ENCODE measurements at places on chromosomes 2 and 18. TPM values are rescaled to one million over a fixed set of nuclear protein-coding genes. Genes with fewer than 3 reads are reported as not detected.

GRCh38 chr2:105371810-105372209 lies 27.0 kb downstream of the FHL2 start:
- DNase-seq, result no peak

The TRAK2 gene
- 86.6 TPM for total RNA-seq

The GPR17 gene
- not detected for total RNA-seq

- no peak for DNase-seq
Observed at GRCh38 chr2:38322224-38322914, 54.7 kb downstream of the ATL2 start.

The CFAP221 gene
- total RNA-seq, result 8.0 TPM

- DNase-seq, result no peak
Observed at GRCh38 chr2:37671816-37672103, 318 bp upstream of the CDC42EP3 start.

DNA sequence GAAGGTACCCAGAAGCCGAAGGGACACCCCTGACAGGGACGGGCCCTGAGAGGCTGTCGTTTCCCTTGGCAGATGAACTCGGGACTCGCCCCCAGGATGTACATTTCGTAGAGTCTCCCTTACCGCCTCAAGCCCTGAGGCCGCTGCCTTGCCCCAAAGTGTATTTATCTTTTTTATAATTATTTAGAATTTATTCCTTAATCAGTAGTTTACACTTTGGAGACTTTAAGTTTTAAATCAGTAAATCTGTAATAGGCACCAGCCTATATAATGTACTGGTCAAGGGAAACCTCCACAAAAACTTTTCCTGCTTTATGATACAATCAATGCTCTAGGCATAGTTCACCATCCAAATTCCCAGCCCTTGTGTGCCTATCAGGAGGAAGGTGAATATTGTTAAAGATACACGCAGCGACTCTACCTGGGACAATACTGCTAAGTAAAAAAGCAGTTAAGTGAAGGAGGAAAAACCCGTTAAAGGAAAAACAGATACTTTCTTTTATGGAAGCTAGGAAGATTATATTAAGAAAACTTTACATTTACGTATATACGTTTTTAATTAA lies 848 bp downstream of the VRK2 start:
- DNase-seq, result no peak

GRCh38 chr2:234463626-234464290 lies 33.1 kb downstream of the ARL4C start:
- no peak for DNase-seq

The DUSP19 gene
- total RNA-seq, result 5.9 TPM

- DNase-seq, result no peak
Observed at GRCh38 chr2:142983174-142983573, 105.7 kb downstream of the KYNU start.

- DNase-seq, result no peak
Observed at GRCh38 chr2:181465676-181466375, 8.6 kb downstream of the ITGA4 start.

- DNase-seq, result no peak
Observed at GRCh38 chr2:23436346-23437098, 51.5 kb downstream of the KLHL29 start.

GRCh38 chr2:174334781-174335251 lies at the start of gene SP9:
Gene SP9, plus strand, starts transcription at chr2:174334954. Its CDS starts 139 bp downstream, at chr2:174335093.
- no peak for DNase-seq

The SCN2A gene
- total RNA-seq, result 0.20 TPM

The GPR39 gene
- total RNA-seq, result 4.0 TPM

The ID2 gene
- total RNA-seq, result 241 TPM

- peak; percentile 42 for DNase-seq
Observed at GRCh38 chr2:1140389-1141003, 189.8 kb downstream of the SNTG2 start.

- DNase-seq, result no peak
Observed at GRCh38 chr2:46632349-46632748, 153.0 kb downstream of the TMEM247 start.

GRCh38 chr2:63189026-63189425 lies 138.4 kb downstream of the OTX1 start:
- DNase-seq, result no peak

GRCh38 chr18:45463451-45463850 lies 151.8 kb upstream of the SLC14A2 start:
- DNase-seq, result no peak

The DYNAP gene
- total RNA-seq, result not detected

GRCh38 chr2:46555011-46555410 lies 75.6 kb downstream of the TMEM247 start:
- no peak for DNase-seq

- DNase-seq, result no peak
Observed at GRCh38 chr2:223626716-223627115, 24.6 kb upstream of the SCG2 start.

- no peak for DNase-seq
Observed at GRCh38 chr2:101976891-101977290, 14.9 kb upstream of the IL1R2 start.

GRCh38 chr18:62339106-62339988 lies 14.2 kb downstream of the TNFRSF11A start:
- DNase-seq, result no peak

GRCh38 chr2:44663471-44664073 lies 277.9 kb upstream of the SIX3 start:
- no peak for DNase-seq

- DNase-seq, result peak; percentile 96
Observed at GRCh38 chr2:98869870-98870269, 66.2 kb downstream of the CRACDL start.

DNA sequence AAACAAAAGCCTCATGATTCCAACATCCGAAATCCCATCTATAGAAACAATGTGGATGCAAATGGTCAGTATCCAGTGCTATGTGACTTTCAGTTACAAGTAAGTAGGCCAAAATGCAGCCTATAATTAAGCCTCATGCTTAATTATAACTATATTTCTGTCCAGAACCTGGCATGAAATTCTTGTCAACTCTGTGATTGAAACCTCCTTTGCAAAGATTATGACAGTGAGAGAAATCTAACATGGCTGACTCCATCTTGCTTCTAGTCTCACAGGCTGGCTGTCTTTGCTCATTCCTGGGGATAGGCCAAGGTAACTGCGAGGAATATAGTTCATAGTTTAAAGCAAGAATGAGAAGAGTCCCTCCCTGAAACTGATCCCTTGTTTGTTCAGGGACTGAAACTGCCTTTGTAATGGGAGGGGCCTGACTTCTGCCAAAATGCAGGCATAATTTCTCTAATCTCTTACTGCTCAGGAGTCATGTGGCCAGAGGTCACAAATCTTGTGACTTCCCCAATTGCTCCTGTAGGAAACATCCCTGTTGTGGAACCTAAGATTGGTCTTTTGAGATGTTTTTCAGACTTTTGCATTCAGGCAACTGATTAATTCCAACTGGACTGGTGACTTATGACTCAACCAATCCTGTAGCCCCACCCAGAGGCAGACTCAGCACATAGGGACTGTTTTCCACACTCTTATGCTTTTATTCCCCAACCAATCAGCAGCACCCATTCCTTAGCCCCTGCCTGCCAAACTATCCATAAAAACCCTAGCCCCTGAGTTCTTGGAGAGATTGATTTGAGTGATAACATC lies 84.5 kb upstream of the TLK1 start:
- DNase-seq, result no peak

DNA sequence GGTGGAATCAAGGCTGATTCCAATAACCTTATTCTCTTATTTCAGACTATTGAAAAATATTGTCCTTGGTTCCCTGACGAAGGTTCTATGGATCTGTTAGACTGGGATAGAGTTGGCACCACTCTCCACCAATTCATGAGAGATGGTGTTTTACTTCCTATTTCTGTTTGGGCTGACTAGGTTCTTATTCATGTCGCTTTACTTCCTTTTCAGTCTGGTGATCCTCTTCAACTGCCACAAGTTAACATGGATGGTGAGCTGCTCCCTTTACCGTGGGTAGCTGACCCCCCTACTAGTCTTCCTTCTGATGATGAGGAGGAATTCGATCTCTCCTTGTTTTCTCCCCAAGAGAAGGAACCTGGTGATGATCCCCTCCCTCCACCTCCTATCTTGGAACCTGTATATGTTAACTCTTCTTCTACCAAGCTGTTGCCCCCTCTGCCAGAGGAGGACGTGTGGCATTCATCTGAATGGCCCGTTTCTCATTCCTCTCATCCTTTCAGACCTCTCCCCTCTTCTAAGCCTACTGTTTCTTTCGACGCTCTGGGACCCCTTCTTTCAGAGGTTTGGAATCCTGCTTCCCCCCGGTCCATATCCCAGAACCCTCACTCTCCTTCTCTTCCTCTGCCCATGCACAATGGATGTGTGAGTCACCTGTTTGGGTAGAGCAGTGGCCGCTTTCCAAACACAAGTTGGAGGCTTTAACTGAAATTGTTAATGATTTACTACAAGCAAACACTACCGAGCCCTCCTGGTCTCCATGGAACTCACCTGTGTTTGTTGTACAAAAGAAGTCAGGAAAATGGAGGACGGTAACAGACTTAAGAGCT lies 13.5 kb upstream of the CNOT11 start:
- DNase-seq, result no peak

- DNase-seq, result no peak
Observed at GRCh38 chr2:232342635-232343565, 35.7 kb upstream of the ALPP start.

DNA sequence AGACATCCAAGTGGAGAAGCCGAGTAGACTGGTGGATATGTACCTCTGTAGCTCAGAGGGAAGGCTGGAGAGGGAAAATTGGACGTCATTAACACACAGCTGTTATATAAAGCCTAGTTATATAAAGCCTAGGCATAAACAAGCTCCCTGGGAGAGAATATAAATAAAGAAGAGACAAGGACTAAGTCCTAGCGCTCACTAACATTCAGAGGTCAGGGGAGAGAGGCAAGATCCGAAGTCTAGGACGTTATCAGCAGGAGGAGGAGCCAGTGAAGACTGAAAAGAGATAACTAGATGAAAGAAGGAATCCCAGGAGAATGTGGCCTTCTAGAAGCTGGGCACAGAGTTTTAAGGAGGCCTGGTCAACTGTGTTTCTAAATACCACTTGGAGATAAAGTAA lies 55.3 kb downstream of the NOL10 start:
- DNase-seq, result no peak

The MYO7B gene
- not detected for total RNA-seq

DNA sequence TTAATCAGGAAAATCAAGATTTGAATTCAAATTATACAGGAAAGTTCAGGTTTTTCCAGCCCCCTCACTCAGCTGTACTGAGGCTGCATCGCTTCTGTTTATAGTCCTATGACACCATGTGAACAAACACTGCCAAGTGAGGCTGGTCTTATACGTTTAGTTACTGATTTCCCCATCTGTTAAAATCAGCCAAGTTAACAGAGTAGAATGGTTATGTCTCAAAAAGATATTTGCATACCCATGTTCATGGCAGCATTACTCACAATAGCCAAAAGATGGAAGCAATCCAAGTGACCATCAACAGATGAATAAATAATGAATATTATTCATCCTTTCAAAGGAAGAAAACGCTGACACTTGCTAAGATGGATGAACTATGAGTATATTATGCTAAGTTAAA lies 43.8 kb downstream of the REEP1 start:
- DNase-seq, result no peak

The BMP10 gene
- not detected for total RNA-seq

DNA sequence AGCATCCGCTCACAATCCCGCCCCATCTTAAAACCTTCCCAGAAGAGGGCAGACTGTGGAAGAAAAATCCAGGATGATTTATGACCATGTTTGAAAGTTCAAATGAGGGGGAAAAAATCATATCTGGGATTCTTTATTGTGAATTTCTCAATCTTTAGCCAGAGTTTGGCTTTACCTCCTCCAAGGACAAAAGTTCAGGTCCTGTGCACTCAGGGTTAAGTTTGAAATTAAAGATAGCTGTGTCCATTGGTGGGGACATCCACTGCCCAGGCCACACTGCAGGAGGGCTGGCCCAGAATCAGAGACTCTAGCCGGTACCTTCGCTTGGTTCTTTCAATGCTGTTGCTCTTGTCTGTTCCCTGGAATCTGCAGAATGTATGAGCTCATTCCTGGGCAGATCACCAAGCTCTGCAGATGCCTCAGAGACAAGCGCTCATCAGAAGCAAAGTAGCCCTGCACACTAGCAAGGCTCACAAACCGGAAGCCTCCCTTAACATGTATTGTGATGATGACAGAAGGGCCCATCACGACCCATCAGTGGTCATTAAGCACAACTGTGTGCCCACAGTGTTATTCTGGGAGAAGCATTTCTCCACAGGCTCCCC lies 375.3 kb upstream of the KLHL29 start:
- DNase-seq, result peak; percentile 3

The CPO gene
- total RNA-seq, result 2.1 TPM

DNA sequence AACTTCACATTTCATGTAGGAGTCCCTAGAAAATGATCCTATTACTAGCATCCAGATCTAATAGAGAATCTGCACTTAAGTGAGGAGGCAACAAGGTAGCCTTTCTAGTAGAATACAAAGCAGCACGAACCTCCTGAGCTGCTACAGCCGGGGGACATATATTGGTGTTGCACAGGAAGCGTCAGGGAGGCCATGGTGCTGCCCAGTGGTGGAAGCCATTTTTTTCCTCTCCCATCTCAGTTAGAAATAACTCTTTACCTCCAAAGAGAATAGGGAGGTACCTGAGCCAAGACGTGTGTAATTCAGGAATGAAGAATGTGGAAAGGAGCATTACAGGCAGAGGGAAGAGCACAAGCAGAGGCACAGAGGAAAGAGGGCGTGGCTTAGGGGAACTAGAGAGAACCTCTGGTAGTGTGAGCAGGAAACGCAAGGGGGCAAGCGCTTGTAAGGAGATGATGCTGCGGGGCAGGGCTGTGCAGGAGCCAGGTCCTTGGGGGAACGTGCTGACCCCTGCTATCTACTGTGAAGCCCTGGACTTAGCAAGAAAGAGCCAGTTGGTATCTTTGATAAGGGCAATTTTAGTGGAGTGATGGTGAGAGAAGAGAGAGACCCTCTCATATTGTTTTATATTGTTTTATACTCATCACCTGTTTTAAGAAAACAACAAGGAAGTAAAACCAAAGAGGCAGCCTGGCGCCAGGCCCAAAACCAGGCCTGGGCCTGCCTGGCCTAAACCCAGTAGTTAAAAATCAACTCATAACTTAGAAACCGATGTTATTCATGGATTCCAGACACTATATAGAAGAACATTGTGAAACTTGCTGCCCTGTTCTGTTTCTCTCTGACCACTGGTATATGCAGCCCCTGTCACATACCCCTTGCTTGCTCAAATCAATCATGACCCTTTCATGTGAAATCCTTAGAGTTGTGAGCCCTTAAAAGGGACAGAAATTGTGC lies 50.0 kb upstream of the TTC39C start:
- no peak for DNase-seq

DNA sequence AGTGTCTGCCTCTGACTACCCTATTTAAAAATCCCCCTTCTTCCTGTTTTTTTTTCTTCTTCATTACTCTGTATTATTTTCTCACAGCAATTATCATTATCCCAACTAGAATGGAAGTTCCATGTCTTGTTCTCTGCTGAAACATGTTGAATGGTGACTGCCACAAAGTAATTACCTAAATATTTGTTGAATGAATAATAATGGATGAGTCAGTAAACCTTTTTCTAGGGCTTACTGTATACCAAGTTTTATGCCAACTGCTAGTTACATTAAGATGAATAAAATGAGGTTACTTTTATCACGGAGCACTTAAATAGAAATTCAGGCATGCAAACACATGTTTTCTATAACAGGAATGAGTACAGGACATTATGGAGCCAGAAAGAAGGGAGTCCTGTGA lies 490.6 kb downstream of the THSD7B start:
- no peak for DNase-seq
